ENCODE measurements at places on chromosomes 2 and 18.

GRCh38 chr2:24047703-24048033, 477 bp upstream of the WDCP start:
- no peak for DNase-seq

DNA sequence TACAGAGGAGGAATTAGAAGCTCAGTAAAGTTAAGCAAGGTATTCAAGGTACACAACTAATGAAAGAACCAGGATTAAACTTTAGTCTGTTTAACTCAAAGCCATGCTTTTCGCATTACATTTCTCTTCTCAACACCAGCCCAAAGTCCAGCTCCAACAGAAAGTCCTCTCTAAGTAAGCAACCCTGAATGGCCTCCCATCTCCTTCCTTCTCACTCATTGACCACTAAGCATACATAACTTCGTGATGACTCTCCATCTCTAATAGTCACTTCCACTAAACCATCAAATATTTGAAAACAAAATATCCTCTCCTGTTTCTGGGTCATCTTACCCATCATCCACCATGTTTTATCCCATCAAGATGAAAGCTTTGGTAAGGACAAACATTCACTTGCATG, 219.8 kb downstream of the RAD51AP2 start:
- no peak for DNase-seq

DNA sequence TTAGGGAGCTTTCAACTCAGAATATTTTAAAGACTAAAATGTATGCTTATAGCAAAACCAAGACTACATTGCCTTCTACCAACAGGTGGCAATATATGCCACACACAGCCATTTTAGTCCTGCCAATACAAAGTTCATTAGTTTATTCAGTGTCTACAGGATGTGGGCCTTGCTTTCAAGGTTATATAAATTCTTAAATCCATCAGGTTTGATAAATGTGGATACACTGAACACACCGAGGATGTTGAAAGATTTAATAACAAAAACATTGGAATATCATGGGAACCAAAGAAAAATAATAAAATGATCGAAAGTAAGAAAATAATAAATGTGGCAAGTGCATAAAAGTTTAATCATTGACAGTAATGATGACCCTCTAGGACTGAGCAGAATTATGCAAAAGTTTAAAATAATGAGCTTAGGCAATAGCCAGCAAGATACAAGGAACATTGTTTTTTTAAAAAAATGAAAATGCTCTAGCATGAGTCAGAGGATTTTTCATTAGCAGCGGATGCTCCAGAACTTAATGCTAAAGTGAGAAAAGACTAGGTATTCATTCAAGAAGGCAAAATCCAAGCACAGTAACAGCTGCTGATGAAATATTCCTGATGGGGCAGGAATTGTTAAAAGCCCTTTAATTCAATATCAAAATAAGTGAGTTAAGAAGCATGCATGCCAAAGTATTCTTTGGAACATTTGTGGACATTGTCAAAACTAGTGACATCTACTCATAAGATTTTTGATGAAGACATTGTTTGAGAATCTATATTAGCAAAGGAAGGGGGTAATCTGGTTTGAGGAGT, 14.2 kb downstream of the SCN9A start:
- no peak for DNase-seq

GRCh38 chr18:40676668-40677067, 1278.4 kb upstream of the PIK3C3 start:
- DNase-seq = no peak

DNA sequence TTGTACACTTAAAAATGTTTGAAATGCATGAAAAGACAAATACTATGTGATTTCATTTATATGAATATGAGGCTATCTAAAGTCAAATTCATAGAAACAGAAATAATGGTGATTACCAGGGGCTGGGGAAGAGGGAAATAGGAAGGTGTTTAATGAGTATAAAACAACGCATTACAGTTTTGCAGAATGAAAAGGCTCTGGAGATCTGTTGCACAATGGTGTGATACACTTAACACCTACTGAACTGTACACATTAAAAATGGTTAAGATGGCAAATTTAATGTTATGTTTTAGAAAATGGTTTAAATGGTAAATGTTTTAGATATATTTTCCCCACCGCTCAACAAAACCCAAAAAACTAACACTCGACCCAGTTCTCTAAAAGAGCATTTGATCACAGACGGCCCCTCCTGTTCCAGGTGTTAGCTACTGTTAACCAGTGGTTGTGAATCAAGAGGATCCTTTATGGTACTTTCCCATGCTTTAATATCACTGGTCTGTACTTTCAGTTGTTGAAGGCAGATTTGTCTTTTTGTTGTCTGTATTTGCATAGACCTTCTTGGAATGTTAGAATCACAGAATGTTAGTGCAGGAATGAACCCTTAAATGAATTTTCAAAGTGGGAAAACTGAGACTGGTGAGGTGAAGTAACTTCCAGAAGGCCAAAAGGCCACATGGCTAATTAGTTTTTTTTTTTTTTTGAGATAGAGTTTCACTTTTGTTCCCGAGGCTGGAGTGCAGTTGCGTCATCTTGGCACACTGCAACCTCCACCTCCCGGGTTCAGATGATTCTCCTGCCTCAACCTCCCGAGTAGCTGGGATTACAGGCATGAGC, 10.2 kb downstream of the RAB10 start:
- no peak for DNase-seq

DNA sequence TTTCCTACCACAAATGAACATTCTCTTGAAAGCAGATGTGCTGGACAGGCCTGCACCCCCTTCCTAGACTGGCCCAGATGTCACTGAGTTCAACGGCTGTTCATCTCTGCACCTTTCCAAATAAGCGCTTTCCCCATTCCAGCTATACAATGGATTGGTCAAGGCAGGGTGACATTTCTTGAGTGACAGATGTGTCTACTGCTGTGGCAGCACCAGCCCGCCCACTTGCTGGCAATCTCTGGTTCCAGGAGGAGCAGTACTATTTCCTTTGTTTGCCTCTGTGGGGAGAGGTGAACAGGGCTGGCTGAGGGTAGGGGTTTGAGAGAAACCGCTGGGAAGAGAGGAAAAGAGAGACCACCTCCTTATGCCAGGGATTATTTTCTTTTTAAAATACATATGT, 269.5 kb upstream of the POU3F3 start:
- no peak for DNase-seq

DNA sequence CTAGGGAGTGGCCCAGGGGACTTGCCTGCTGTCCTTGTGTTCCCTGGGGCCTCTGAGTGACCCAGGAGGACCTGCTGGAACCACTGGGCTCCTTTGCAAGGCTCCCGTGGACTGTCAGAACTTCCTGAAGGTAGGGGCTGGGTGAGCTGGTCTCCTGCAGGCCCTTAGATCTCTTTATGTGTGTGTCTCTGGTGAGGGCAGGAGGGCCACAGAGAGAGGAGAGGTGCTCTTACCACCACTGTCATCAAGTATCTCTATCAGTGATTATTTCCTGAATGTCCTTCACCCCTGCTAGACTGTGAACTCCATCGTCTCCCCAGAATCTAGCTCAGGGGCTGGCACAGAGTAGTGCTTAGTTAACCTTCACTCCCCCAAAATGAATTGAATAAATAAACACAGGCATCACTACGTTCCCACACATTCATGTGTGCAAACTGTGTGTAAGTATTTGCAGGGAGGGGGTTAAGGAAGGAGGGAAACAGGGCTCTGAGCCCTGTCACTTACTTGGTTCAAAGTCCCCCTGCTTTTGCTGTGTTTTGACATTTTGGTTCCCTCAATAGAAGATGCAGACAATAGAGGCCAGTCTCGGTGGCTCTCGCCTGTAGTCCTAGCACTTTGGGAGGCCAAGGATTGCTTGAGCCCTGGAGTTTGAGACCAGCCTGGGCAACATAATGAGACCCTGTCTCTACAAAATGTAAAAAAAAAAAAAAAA, 100.8 kb upstream of the HAAO start:
- DNase-seq = no peak

- no peak for DNase-seq
These were observed 227.1 kb downstream of the RAB3GAP1 start for GRCh38 chr2:135279209-135279608.

- no peak for DNase-seq
These were observed 1.4 kb upstream of the REEP1 start for GRCh38 chr2:86338778-86339295.

DNA sequence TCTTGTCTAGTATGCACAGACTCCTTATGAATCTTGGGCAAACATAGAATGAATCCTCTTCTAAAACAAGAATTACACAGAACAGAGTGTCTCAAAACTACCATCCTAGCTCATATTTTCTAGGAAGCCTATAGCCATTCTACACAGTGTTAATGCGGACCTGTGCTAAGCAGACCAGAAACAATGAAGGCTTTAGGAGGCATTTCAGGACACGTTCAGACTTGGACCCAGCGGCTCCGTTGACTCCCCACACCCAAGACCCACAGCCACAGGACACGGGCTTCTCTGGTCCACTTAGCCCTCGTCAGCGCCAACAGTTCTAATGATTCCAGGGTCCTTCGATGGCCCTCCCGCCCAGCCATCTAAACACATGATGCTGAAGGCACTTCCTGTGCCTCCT, 182.2 kb downstream of the BCL11A start:
- no peak for DNase-seq

DNA sequence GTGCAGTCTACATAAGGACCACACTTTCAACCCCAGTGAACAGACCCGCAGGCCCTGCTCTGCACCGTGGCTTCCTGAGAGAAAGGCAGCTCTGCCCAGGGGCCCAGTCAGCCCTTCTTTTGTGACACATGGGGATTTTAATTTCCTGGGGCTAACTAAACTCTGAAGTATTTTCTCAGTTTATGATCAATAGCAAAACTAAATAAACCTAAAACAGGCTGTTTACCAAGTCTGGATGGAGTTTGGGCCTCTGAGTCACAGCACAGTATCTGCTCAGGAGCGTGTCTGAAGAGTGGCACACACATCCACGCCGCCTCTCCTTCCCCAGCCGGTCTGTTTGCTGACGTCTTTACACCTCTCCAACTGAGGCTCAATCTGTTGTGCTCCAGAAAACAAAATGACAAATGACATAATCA, 72.3 kb downstream of the LDLRAD4 start:
- no peak for DNase-seq

DNA sequence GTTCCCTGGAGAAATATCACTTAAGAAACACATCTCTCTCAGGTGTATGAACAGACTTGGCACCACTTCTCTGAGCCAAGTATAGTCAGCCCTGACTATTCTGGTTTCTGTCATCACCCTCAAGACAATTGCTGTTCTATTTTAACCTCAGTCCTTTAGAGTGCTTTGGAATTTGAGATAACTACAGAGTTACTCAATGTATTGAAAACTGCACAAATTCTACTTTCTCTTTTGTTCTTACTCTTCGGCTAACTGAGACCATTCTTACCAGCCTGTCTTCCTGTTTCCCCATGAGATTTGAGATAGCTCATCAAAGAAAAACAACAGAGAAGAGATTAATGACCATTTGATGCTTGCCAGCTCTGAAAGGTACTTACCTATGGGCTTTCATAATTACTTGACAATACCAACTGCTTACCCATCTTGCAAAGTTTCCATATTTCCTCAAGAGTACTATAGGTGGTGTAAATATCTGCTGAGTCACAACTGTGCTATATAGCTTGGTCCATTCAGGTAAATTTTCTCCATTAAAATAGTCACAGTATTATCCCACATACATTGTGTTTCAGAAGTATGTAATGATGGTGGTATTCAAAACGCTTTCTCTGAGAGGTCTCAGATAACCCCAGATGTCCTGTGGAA, 467.5 kb upstream of the CHST9 start:
- no peak for DNase-seq

GRCh38 chr2:200482194-200482593, 27.7 kb downstream of the KCTD18 start:
- no peak for DNase-seq

DNA sequence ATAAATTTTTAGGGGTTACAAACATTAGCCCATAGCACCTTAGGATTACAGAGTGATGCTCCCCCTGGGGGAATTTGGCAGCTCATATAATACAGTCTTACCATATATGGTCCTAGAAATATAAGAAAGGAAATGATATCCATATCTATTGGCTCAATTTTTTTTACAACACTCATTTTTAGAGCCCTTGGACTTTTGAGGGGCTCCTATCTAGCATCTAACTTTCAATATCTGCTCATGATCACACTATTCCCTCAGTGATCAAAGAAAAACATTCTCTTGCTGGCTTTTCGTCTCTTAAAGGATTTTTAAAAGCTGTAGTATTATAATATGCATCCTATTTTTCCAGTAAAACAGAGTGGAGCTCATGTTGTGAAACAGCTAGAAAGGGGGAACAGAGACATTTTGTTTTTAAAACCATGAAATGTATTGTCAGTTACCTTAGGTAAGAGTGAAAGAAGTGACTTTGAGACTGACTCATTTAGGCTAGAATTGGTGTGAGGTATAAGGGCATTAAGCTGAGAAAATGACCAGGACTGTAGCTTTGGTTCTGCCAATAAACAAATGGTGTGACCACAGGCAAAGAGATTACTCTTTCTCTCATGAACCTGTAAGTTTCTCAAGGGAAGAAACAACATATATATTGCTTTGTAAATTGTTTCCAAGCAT, 65.8 kb downstream of the ALPK2 start:
- no peak for DNase-seq

DNA sequence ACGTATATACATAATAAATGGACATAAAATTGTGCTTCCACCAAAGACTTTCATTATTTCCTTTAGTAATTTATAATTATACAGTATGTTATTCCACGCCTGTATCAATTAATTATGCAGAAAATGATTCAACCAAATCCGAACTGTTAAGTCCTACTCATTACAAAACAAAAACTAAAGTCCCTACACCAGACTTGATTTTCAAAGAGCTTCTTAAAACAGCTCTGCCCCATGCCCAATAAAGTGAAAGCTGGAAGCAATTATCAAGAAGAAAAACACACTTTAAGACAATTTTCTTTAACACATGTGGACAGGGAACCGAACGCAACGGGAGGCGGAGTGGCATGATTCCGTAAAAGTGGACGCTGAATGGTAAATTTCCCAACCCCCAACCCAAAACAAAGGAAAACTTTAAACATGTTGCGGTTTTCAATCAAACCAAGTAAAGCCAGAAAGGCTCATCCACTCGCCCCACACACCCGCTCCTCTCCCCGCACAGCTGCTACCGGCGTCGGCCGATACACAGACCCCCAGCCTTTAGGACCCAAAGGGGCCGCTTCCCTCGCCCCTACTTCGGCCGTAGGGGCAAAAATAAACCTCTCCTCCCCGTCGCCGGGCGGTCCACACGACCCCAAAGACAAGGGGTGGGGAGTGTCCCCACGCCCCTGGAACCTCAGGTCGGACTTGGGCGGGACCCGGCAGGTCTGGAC, 705 bp downstream of the YES1 start:
- no peak for DNase-seq

- no peak for DNase-seq
These were observed 46.7 kb downstream of the SMAD7 start for GRCh38 chr18:48904091-48904490.

GRCh38 chr2:228938629-228939028, 332.5 kb downstream of the PID1 start:
- no peak for DNase-seq

Measured in activated T-cell treated with anti-CD3 and anti-CD28 coated beads for 4 hours (primary cell).